Epithelial cell of proximal tubule (primary cell): ENCODE measurements at places on chromosomes 1 and 21.

- DNase-seq = no peak
These were observed 1.5 kb downstream of the TRIM62 start for GRCh38 chr1:33180226-33180910.

DNA sequence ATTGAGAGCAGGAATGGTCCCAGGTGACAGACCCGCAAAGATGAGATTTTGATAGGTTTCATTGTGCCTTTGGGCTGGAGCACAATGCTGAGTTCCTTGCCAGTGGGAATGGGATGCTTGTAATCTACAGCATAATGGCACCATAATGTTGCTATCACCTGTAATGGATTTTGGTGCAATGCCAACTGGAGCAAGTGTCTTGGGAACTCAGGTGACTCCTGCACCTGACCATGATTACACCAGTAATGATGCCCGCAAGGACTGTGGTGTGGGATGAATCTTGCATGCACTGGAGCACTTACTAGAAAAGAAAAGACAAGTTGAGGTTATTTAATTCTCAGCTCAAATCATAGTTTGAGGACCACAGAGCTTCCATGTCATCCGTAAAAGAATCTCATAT, 96.7 kb downstream of the PTPRU start:
- no peak for DNase-seq

GRCh38 chr21:26837539-26837938, 7.7 kb downstream of the ADAMTS1 start:
- no peak for DNase-seq

GRCh38 chr1:235571482-235571881, 67.2 kb upstream of the B3GALNT2 start:
- no peak for DNase-seq

- no peak for DNase-seq
These were observed 37.1 kb downstream of the C21orf91 start for GRCh38 chr21:17782051-17782450.

DNA sequence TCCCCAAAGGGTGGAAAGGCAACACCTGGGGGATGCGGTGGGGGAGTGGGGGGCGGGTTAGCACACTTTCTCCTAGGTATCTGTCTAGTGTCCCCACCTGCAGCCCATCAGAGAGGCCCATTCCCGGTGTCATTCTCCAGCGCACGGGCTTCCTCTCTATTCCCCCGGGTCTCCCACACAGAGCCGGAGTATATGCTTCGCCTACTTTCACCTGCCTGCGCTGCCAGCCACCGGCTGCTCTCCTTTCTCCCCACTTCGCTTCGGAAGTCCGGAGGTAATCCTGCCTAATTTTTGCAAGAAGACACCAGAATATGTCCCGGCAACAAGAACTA, 852 bp downstream of the RGS7 start:
- no peak for DNase-seq

DNA sequence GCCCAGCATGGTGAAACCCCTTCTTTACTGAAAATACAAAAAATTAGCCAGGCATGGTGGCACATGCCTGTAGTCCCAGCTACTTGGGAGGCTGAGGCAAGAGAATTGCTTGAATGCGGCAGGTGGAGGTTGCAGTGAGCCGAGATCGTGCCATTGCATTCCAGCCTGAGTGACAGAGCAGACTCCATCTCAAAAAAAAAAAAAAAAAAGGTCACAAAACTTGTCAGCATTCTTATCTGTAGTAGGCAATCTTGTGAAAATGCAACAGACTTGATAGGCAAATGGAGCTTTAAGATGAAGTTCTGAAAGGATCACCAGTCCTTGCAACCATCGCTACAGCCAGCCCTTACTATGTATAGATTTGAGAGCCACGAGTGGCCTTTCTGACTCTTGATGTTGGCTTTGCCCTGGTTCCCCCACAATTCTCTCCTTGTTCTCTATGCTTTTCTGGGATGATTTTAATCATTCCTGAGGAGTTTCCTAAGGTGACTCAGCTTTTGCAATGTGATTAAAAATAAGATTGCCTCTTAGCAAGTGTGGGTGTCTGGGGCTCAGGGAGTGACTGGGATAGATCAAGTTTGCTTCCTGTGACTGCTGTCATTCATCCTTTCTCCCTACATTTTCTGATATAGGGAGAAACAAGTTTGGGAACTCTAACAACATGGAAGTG, 7.1 kb upstream of the MAP1LC3C start:
- no peak for DNase-seq

DNA sequence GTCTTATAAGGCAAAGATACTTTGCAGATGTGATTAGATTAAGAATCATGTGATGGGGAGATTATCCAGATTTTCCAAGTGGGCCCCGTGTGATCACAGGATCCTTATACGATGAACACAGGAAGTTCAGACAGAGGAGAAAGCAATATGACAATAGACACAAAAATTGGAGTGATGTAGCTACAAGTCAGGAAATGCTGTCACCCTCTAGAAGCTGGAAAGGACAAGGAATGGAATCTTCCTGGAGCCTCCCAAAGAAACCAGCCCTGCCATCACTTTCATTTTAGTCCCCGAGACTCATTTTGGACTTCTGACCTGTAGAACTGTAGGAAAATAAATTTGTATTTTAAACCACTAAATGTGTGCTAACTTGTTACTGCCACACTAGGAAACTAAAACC, 61.9 kb upstream of the C1orf21 start:
- no peak for DNase-seq

DNA sequence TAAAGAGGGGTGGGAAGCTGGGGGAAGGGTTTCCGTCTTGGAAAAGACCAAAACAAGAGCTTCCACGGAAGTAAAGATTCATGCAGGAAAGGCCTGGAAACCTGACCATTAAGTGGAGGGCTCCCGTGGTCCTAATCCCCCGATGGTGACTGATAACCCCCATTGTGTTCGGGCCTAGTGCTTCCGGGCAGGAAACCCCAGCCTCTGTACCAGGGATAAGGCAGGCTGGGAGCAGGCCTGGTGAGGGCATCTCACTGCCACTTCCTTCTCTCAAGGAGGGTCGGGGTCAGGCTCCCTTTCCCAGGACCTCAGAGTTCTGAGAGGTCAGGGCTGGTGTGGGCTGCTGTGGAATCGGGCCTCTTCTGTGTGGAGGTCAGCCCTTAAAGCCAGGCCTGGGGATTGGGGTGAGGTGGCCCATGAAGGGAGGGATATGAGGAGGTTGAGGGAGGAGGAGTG, 136.9 kb downstream of the CDC7 start:
- no peak for DNase-seq

DNA sequence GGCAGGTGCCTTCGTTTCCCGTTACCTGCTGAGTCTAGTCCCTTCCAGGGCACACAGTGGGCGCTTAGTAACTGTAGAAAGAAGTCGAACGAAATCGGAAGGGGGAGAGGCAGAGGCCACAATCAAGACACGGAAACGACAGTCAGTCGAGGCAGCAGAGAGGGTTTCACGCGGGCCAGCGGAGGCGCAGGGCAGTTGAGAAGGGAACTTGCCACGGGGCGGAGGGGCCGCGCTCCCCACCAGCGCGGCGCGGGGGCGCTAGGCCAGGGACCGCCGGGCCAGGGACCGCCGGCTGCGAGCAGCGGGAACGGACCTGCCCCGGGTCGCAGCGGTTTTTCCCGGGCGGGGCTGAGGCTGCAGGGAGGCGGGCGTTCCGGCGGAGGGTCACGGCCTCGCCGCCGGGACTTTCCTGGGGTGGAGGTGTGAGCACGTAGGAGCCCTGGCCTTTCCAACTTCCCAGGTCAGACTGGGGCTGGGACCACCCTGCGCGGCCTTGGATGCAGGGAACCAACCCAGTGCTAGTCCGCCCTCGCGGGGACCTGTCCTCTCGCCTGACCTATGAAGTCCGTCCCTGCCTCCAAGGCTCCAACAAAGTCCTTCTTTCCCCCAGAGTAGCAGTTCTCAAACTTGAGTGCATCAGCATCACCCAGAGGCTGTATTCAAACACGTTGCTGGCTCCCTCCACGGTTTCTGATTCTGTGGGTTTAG, 150.1 kb upstream of the FGGY start:
- DNase-seq = no peak
